ENCODE measurements at places on chromosomes 2 and 18.

DNA sequence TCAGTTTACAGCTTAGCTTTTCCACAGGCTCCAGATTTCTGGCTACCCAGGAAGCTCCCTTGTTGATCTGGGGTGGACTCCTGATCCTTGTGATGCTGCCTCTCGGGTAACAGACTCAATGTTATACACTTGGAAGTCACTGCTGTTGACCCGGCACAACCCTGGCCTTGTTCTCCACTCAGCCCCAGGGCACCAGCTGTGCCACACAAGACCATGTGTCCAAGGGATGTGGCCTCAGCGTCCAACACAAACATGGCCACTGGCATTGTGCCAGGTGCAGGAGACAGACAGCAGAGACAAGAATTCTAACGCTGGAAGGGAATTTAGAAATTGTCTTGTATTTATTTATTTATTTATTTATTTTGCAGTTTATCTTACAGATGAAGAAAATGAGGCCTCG lies 39.0 kb upstream of the PPP4R1 start:
- DNase-seq, result no peak

DNA sequence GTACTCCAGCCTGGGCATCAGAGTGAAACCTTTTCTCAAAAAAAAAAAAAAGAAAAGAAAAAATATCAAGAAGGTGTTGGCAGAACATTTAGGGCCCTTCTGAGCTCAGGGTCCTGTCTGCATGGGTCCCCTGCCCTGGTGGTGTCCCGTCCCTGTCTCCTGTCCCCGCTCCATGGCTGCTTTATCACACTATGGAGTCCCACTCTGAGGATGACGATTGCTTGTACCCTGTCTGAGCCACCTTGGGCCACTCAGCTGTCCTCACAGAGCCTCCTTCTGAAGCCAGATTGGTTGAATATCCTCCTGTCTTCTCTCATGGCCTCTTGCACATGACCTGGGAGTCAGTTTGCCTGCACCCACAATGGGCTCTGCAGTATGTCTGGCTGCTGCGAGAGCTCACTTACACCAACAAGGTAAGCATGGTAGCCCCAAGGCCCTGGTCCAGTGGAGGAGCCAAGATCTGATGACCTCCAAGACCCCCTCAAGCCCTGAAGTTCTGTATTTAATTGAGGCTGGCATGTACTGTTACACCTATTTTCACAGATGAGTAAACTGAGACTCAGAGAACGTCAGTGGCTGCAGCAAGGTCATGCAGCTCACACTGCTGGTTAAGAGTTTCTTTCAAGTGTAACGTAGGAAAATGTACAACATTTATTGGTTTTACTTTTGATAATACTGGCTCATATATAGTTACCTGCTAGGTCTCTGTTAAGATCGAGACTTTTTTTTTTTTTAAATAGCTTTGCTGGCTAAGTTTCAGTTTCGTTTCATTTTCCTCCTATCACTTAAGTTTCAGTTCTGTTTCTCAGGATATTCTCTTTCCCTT lies 16.9 kb upstream of the ZCCHC2 start:
- DNase-seq, result no peak

DNA sequence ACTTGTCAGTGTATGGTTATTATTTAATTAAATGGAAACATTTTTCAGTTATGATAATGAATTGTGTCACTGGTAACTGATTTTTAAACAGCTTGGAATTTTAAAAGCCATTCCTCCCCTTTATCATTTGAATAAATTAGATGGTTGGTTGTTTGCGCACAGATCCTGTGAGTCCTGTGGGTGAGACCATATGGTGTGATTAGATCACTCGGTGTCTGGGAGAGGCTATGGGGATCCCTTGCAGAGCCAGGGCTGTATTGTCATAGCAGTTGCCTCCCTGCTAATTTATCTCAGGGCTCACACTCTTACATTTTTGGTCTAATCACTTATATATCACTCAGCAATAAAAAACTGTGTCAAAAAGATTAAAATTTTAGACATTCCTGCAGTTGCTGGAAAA lies 133.5 kb downstream of the ASXL3 start:
- no peak for DNase-seq

DNA sequence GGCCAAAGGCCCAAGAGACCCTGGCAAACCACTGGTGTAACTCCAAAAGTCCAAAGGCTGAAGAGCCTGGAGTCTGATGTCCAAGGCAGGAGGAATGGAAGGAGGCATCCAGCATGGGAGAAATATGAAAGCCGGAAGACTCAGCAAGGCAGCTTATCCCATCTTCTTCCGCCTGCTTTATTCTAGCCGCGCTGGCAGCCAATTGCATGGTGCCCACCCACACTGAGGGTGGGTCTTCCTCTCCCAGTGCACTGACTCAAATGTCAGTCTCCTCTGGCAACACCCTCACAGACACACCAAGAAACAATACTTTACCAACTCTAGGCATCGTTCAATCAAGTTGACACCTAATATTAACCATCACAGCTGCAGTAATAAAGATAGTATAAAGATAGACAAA lies 34.1 kb downstream of the MAPK4 start:
- no peak for DNase-seq

All from fibroblast of skin of left biceps (primary cell).